GM19239 (cell line): ENCODE measurements at places on chromosomes 7 and 10.

DNA sequence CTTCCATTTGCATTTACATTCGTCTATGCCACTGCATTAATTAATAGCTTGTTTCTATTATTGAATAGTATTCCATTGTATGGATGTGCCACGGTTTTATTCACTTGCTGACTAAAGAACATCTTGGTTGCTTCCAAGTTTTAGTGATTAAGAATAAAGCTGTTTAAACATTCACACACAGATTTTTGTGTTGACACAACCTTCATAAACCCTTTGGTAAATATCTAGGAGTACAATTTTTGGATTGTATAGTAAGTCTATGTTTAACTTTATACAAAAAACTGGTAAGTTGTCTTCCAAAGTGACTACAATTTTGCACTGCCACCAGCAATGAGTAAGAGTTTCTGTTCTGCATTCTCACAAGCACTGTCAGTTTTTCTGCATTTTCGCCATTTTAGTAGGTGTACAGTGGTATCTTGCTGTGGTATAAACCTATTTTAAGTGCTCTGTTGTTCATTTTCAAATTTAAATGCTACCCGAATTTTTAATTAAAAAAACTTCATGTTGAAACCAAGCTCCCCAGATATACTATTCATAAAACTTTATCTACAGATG lies 121.4 kb downstream of the RNF133 start:
- DNase-seq, result no peak

GRCh38 chr7:47344171-47344955 lies 237.5 kb downstream of the TNS3 start:
- DNase-seq, result no peak

DNA sequence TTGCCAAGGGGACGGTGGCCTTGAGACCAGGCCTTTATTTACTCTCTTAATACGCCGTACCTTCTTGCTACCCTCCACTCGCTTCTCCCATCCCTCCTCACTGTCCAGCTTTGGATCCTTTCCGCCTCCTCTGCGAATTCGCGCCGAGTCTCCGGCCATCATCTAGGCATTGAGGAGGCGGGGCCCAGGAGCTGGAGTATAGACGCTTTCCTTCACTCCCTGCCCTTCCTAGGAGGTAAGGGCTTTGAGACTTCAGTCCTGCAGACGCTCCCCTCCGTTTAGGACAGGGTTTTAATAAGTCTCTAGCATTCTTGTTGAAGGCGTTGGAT lies 538 bp downstream of the TFAM start:
- no peak for DNase-seq

DNA sequence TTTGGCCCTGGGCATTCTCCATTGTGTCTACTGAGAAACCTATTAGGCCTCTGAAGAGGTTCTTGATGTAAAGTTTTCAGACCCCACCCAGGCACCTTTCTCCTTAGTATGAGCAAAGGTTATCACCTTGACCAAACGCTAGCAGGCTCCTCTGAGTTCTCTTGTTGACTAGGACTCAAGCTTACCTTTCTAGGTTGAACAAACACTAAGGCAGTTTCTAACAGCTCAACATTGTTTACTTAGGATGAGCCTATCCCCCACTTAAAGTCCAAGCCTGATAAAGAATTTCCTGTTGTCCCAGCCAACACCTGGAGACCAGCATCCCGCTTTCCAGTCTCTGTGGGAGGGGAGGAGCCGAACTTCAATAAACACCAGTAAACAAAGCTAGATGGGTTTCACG lies 26.3 kb upstream of the ITGB8 start:
- DNase-seq, result no peak

DNA sequence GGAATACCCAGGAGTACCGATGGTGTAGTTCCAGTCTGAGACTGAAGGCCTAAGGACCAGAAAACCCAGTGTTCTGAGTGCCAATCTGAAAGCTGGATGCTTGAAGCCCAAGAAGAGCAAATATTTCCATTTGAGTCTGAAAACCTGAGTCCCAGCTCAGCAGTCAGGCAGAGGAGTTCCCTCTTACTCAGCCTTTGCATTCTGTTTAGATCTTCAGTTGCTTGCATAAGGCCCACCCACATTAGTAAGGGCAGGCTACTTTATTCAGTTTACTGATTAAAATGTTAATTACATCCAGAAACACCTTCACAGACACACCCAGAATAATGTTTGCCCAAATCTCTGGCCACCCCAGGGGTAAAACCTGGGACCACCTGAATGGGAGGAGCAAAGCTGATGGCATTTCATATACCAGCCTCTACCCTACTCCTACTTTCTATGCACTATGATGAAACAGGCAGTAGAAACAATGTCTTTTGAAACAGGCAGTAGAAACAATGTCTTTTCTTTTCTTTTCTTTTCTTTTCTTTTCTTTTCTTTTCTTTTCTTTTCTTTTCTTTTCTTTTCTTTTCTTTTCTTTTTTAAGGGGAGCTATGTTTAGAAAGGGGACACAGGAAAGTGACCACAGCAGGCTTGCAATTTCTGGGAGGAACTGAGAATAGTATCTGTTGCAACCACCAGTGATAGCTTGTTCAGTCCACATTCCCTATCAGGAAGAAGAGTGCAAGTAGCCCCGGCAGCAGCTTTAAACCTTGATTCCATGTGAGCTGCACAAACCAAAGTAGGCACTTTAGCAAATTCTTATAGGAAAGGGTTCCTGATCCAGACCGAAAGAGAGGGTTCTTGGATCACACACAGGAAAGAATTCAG lies 30.6 kb downstream of the FAM237B start:
- no peak for DNase-seq

DNA sequence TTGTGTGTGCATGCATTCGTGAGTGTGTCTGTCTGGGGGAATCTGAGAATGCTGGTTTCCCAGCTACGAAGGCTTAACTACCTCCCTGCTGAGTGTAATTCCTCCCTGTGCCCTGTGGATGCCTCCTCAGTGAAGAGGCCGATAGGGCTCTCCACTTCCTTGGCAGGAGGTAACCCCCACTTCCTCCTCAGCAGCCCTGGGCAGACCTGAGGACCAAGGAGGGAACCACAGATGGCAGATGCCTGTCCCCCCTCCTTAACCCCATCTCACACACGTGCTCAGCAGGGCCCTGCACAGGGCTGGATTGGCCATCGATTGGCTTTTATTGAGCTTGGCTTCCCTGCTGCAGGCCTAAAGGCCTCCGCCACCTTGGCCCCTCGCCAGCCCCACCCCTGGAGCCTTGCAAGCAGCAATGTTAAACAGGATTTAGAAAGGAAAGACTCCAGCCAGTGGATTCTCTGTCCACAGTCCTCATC lies 45.6 kb upstream of the LRRC4 start:
- DNase-seq, result no peak

- DNase-seq, result no peak
Measured at GRCh38 chr10:24034571-24034970, 174.4 kb upstream of the KIAA1217 start.

DNA sequence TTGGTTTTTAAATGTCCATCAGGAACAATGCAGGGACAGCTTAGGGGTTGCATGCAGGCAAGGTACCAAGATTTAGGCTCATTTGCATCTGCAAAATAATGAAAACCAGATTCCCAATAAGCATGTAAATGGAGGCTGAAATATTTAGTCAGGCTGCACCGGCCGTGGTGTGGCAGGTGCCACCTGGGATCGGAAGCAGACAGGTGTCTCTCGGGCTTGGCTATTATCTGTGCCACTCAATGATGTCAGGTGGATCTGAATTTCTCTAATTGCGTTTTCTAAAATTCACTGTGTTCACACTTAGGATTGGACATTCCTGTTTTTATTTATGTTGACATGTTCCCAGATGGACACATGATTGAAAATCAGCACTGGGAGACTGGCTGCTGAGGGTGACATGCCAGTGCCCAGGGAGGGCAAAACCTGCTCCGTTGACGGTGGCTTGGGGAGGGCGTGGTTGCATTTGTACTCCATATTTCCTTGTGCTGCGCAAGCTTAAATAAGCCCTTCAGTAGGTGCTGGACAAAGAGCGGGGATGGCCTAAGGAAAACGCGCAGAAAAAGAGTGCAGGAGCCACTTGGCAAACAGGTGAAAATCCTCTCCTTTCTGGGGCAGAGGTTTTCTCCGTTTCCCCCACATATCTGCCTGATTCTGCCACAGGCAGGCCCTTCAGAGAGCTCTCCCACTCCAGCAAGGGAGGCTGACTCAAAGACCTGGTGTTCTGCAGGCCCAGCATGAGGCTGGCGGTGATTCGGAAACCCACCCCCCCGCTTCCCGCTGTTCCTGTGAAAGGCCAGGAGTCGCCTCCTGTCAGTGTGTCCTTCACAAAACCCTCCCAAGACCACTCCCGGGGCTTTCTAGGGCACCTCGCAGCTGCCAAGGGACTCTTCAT lies 142.5 kb downstream of the WDR37 start:
- DNase-seq, result no peak

DNA sequence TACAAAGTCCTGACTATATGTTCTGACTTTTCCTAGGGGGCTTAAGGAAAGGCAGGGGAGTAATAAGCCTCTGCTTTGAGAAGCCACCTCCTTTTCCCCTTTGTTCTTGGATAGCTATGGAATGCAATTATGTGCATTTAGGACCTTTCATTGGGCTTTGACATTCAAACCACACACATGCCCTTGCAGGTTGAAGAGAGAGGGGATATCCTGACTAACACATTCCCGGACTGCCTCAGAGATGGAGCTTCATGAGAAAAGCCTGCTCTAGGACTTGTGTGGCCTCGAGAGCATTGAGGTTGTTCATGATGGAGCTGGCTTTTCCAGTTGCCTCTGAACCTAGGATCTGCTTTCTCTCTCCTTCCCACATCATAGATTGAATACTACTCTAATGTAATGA lies 694.5 kb downstream of the LRMDA start:
- no peak for DNase-seq

DNA sequence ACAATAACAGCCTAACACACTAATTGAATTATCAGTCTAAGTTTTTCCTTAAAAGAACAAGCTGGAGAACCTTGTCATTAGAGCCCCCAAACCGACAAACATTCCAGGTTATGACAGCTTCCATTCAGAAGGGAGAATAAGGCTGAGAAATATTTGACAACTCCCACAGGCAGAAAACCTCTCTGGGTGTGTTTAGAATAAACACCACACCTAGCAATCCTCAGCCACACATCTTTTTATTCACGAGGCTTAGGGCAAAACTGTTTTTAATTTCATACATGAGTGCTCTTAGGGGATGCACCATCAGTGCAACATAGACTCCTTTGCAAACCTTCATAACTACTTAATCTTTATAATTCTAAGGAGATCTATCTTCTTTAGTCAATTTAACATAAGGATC lies 24.2 kb downstream of the STN1 start:
- DNase-seq, result no peak

- DNase-seq, result no peak
Measured at GRCh38 chr7:110733221-110733620, 357.7 kb upstream of the LRRN3 start.

- DNase-seq, result no peak
Measured at GRCh38 chr7:146004805-146005204, 111.8 kb upstream of the CNTNAP2 start.

DNA sequence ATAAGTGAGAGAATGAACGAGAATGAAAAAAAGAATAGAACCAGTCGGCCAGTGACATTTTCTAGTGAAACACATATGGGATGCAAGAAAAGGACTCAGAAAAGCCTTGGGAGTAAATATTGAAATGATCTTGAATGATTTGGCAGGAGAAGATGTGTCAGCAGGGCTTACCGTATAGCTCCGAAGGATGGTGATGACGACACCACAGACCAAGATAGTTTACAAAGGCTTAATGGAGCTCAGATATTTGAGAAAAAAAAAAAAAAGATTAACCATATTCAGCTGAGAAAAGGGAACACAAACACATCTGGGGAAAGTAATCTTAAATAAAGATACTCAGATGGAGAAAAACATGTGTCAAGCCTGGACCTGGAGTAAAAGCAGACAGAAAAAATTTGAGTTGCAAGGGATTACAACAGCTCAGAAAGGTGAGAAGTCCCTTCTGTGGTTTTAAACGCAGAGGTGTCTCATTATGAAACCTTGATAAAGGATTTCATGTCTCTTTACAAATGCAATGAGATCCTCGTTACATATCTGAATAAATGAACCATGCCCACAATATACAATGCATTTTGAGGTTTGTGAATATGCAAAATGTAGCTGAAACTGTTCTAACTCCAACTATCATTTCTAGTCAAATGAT lies 36.0 kb downstream of the DNAJB9 start:
- no peak for DNase-seq

GRCh38 chr7:140732416-140732815 lies 35.9 kb downstream of the NDUFB2 start:
- DNase-seq, result no peak

- no peak for DNase-seq
Measured at GRCh38 chr7:131897790-131898165, 341.4 kb upstream of the PODXL start.

GRCh38 chr7:130708001-130708400 lies 21.7 kb upstream of the TSGA13 start:
- no peak for DNase-seq

DNA sequence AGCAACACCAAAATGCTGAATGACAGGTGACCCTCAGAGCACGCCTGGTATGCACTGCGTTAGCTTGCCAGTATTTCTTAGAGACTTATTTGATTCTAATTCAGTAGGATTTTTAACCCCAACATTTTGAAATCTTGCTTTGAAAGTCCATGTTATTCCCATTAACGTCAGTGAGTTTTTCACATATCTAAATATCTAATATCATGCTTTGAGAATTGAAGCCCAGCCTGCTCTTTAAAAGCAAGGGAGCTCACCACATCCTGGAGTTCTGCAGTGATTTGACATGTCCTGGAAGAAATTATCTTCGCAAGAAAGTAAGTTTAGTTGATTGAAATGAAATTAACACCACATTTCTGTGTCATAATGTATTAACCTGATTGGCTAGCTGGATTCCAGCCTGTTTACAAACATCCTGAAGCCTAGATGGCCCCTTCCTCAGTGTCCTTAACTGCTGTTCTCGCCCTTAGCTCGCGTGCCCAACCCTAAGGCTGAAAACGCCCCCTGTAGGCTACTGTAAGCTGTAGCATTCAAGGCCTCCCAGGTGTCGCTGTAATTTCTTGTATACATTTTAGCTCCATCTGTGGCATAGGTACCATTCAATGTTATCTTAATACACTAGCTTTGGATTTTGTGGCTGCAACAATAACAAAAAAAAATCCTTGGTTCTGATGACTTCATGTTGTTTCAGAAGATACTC lies 191.5 kb downstream of the MGMT start:
- no peak for DNase-seq

DNA sequence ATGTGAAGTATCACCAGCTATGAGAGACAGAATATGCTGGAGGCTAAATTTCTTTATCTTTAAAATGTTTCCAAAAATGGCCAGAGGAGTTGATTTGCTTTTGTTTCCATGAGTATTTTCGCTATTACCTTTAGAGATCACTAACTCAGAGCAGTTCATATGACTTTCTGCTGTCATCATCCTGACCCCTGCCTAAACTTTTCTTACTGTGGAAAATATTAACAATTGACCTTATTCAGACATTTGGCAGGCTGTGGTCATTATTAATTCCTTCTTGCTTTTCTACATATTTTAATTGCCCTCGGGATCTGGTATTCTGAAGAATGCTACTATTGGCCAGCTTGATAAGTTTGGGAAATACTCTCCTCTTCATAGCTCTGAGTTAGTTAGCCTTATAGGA lies 156.5 kb downstream of the EXOC4 start:
- DNase-seq, result no peak

GRCh38 chr10:18542832-18543231 lies 108.6 kb downstream of the NSUN6 start:
- DNase-seq, result no peak
